ENCODE measurements at places on chromosomes 11 and 22.

- no peak for DNase-seq
Measured at GRCh38 chr11:77530879-77531278, 57.0 kb upstream of the PAK1 start.

DNA sequence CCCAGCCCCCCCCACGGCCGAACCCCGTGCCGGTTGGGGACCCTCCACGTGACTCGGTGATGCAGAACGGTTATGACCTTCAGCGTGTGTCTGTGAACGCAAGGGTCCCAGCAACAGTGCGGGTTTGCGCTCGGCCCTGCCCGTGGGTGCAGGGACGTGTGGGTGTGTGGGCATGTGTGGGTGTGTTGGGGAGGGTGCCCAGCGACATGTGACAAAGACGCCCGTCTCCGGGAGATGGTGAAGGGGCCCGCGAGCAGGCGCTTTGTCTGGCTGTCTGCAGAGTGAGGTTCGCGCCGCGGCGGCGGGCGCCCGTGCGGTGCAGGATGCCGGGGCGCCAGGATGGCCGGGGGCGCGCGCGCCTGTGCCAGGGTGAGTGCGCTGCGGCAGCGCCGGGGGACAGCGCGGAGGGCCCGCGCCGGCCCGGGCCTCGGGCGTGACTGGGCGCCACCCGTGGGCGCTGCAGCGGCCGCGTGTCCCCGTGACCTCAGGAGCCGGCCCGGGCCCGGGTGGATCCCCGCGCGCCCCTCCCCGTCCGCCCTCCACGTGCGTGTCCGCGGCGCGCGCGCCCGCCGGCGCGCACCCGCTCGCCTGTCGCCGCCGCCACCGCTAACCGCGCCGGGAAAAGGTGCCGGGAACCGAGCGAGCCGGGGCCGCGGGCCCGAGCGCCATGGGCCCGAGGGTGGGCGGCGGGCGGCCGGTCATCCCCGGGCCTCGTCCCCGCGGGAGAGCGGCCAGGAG, at the start of gene LRFN4:
Gene LRFN4, plus strand, starts transcription at position 569 of the 738 bp plus-strand sequence. CDS start 681 bp downstream, outside the sequence.
- peak; percentile 41 for DNase-seq

DNA sequence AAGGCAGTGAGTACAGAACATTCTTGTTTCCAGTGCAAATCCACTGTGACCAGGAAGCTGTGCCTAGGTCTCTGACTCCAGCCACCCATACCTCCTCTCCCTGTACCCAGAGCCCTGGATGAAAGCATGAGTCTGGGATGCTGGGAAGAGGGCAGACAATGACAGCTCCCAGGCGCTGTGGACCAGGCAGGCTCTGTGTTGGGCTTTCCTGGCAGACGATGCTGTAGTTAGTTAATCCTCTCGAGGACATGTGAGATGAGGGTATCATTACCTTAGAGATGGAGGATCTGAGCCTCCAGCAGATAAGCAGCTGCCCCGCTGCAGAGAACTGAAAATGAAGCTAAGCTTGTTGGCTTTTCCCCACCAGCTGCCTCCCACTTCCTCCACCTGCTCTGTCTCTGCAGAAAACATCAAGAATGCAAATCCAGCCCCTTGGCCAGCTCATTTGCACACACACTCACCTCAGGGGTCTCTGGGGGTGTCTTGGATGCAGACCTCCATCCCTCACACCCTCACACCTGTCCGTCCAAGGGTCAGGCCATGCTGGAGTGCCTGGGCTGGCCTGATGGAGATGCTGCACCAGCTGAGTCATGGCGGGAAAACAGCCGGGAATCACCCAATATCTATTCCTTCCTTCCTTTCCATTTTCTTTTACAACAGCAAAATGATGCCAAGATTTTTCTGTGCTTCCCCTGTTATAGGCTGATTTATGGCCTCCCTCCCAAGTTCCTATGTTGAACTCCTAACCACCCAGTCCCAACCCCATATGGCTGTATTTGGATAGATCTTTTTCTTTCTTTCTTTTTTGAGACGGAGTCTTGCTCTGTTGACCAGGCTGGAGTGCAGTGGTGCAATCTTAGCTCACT, 94.9 kb upstream of the SEPTIN5 start:
- no peak for DNase-seq

DNA sequence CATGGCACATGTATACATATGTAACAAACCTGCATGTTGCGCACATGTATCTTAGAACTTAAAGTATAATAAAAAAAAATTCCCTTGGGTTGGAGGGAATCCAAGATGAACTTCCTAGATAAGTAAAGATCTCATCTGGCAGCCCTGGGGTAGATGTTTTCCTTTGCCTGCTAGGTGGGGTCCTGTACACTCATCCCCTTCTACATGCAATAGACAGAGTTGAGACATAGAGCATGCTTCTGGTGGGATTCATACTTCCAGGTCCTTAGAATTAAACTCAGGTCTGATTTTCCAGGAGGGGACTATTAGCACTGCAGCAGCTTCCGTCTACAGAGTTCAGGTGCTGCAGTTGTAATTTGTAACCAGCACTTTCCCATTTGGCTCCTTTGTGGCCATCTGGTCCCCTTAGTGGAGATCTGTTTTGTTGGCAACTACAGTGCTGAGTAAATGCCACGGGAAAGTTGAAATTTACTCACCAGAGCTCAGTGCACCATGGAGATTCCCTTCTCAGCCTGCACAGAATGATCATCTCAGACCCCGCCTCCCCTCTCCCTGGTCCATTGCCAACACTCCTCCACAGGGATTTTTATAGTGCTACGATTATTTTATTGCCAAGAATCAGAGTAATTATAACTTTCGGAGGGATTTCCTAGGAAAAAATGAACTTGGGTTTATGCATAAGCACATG, 220.1 kb upstream of the E2F8 start:
- no peak for DNase-seq

DNA sequence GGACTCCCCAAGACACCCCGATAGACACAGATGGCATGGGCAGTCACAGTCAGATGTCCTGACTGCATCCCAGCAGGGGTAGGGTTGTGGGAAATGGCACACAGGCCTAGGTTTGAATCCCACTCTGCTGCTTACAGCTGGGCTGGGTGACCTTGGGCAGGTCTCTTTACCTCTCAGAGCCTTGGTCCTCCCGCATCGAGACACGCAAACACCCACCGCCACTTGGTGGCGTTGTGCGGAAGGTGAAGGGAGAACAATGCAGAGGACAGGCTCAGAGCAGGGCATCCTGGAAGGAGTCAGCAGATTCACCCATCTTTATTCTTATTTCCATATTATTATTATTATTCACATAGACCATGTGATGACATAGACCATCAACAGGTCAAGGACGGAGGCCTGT, 140.5 kb downstream of the MIAT start:
- peak; percentile 18 for DNase-seq

- no peak for DNase-seq
Measured at GRCh38 chr11:7579361-7579791, 65.6 kb downstream of the PPFIBP2 start.

DNA sequence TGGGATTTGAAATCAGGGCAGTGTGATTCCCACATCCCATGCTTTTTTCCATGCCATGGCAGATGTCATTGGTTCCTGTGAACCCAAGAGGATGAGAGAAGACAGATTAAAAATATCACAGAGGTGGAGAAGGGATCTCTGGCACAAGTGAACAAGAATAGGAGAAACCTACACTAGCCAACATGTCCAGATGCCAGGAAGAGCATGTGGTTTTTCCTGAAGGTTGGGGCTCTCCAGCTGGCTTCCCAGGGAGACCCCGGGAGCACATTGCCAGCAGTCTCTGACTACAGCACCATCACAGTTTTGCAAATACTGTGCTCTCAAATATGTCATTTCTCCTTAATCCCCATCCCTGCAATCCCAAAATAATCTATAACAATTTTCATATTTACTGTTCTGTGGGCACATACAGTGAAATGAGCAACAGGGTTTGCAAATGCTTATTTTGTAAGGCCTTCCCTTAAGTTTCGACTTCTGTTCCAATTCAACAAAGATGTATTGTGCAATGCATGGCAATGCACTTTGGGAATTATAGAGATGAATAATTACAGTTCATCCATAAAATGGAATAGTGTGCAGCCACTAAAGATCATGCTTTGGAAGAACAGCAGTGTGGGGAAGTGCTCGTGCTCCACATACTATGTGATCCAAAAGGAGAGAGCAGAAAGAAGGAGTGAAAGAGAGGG, 4.8 kb downstream of the ANKK1 start:
- DNase-seq = no peak

- DNase-seq = no peak
Measured at GRCh38 chr11:25247336-25247735, 750.5 kb downstream of the LUZP2 start.

DNA sequence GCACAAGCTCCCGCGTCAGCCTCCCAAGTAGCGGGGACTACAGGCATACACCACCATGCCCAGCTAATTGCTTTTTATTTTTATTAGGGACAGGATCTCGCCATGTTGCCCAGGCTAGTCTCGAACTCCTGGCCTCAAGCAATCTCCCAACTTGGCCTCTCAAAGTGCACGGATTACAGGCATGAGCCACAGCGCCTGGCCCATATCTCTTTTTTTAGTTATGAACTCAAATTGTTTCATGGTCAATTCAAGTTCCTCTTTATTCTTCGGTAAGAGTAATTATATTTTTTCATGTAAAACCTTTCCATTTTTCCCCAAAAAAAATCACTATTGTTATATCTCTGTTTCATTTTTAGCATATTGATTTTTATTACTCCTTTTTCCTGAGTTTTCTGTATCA, 25.5 kb downstream of the FCHSD2 start:
- DNase-seq = no peak
